ENCODE measurements at places on chromosomes 6 and 20. TPM values are rescaled to one million over a fixed set of nuclear protein-coding genes. Genes with fewer than 3 reads are reported as not detected.

Gene C6orf58
- 0.21 TPM for total RNA-seq

Gene GRM4
- not detected for total RNA-seq

Gene ZNF334
- 0.12 TPM for total RNA-seq

Gene HUS1B
- total RNA-seq, result 1.2 TPM

Gene ANGPT4
- 0.05 TPM for total RNA-seq

Gene THBS2
- 151 TPM for total RNA-seq

Gene FLRT3
- 4.0 TPM for total RNA-seq

Gene PAK5
- total RNA-seq, result not detected

Gene REM1
- total RNA-seq, result not detected

Gene ZC3H12D
- total RNA-seq, result not detected

Gene RIPPLY2
- total RNA-seq, result not detected

Gene CD93
- total RNA-seq, result not detected

Gene HNF4A
- not detected for total RNA-seq

Gene APOM
- 4.2 TPM for total RNA-seq

Gene NMBR
- total RNA-seq, result not detected

Gene IL17F
- not detected for total RNA-seq

Gene CCR6
- not detected for total RNA-seq

Gene PRKN
- 0.43 TPM for total RNA-seq

Gene CLIC5
- total RNA-seq, result not detected

Gene MOXD1
- 27.5 TPM for total RNA-seq

Gene SLC25A27
- total RNA-seq, result 0.02 TPM

Gene PPIL6
- total RNA-seq, result 2.4 TPM

Gene CBLN4
- total RNA-seq, result not detected

Data from A172 (cell line).